ENCODE measurements at places on chromosomes 6 and 20. TPM values are rescaled to one million over a fixed set of nuclear protein-coding genes. Genes with fewer than 3 reads are reported as not detected.

DNA sequence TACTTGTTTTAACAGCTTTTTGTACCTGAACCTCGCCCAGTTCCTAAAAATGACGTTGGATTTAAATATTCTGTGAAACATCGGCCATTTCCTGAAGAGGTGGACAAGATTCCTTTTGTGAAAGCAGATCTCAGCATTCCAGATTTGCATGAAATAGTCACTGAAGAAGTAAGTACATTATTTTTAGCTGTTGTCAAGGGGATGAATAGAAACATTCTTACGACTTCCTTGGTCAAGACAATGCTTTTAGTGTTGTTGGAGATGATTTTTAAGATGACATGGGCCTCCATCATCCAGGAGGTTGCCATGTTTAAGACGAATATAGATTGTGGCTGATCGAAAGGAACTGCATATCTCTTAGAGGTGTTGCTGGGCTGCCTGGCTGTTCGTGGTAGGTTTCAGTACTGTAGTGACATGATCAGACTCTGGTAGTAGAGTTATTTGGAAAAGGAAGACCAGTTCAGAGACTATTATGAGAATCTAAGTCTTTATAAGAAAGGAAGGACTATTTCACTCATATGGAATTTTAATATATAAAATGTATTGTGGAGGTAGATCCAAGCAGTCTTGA, 29.9 kb upstream of the ADIG start:
- no peak for DNase-seq
- H3K4me1 ChIP-seq, result peaks cover 2% of the 10 kb centered on the region
- no peaks in the 10 kb centered on the region for H3K27me3 ChIP-seq
- H3K4me3 ChIP-seq, result no peak overlapping the region

GRCh38 chr20:49187851-49188641, at the start of gene STAU1:
TSS of gene STAU1 (minus strand) at chr20:49188334. CDS start at chr20:49166201, 22,133 bp downstream.
- no peaks in the 10 kb centered on the region for H3K27me3 ChIP-seq
- H3K36me3 ChIP-seq, result no peaks in the 10 kb centered on the region
- peaks cover 5% of the 10 kb centered on the region for H3K4me1 ChIP-seq
- H3K4me3 ChIP-seq, result peak within 1 kb of the TSS; percentile 90
- H3K27ac ChIP-seq, result peak within 1 kb of the TSS; percentile 90

GRCh38 chr6:42142118-42142835, at the start of gene C6orf132:
TSS of gene C6orf132 (minus strand) at chr6:42142620. CDS start at chr6:42142444, 176 bp downstream.
- no peaks in the 10 kb centered on the region for H3K36me3 ChIP-seq
- peaks cover 16% of the 10 kb centered on the region for H3K4me1 ChIP-seq
- DNase-seq, result peak; percentile 88
- no peaks in the 10 kb centered on the region for H3K27me3 ChIP-seq
- H3K27ac ChIP-seq, result peak within 1 kb of the TSS; percentile 87
- H3K4me3 ChIP-seq, result peak within 1 kb of the TSS; percentile 48

DNA sequence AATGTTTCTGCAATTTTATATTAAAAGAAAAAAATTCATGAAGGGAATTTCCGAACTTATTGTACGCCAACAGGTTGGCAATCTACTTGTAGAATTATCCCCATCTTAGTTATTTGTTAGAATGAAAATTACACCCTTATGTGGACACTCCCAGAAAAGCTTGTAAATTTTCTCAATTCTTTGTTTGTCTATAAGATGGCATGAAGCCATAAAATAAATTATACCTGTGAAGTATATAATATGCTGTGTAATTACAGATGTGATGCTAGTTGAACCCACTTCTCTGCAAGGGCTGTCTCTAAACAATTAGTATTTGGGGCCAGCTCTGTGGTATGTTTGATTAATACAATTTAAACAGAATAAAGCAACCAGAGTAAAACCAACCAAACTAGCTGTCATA, 52.1 kb upstream of the DSP start:
- no peaks in the 10 kb centered on the region for H3K4me1 ChIP-seq
- no peak overlapping the region for H3K27ac ChIP-seq
- H3K36me3 ChIP-seq, result no peaks in the 10 kb centered on the region
- H3K4me3 ChIP-seq, result no peak overlapping the region
- no peaks in the 10 kb centered on the region for H3K27me3 ChIP-seq

- H3K36me3 ChIP-seq, result no peaks in the 10 kb centered on the region
- H3K27ac ChIP-seq, result no peak overlapping the region
- no peak overlapping the region for H3K4me3 ChIP-seq
- no peaks in the 10 kb centered on the region for H3K27me3 ChIP-seq
Observed at GRCh38 chr6:70717038-70717801, 49.5 kb downstream of the SMAP1 start.

GRCh38 chr6:129751384-129751783, 41.4 kb upstream of the ARHGAP18 start:
- no peaks in the 10 kb centered on the region for H3K27me3 ChIP-seq
- DNase-seq, result no peak
- no peaks in the 10 kb centered on the region for H3K4me1 ChIP-seq
- no peak overlapping the region for H3K4me3 ChIP-seq
- no peak overlapping the region for H3K27ac ChIP-seq

DNA sequence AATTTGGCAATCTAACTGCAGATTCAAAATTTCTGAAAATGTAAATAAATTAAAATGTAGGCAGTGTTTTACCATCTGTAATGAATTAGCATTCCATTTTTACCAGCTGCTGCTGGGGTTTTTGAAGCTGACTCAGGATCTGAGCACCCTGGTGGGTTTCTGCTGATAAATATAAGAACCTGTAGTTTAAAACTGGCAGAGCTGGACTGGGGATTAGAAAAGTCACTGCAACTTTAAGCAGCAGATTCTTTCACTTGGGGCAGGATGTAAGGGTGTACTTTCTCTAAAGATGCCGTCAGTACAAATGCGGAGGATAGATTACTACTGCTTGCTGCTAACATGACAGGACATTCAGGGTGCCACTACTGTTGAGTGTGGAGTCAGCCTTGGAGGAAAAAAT, 341.8 kb downstream of the CDKAL1 start:
- no peak overlapping the region for H3K4me3 ChIP-seq
- no peaks in the 10 kb centered on the region for H3K27me3 ChIP-seq
- H3K27ac ChIP-seq, result no peak overlapping the region
- H3K4me1 ChIP-seq, result no peaks in the 10 kb centered on the region
- no peak for DNase-seq

DNA sequence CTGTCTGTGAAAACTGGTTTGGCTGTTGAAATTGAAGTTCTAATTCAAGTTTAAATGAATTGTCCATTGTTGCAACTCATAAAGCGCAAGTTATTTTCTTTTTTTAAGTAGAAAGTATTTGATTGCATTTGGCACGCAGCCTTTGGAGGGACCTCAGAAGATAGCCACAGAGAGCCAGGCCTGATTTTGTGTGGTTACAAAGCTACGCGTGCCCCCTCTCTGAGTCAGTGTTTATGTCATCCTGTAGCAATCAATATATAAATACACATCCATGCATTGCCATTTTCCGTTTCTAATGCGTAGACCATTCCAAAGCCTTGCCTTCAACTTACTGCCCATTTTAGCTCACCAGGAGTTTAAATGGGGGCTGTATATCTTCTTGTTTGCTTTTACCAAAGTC, 173.2 kb downstream of the TMEM242 start:
- no peaks in the 10 kb centered on the region for H3K36me3 ChIP-seq
- DNase-seq, result no peak
- H3K4me3 ChIP-seq, result no peak overlapping the region
- H3K27ac ChIP-seq, result no peak overlapping the region
- no peaks in the 10 kb centered on the region for H3K4me1 ChIP-seq

DNA sequence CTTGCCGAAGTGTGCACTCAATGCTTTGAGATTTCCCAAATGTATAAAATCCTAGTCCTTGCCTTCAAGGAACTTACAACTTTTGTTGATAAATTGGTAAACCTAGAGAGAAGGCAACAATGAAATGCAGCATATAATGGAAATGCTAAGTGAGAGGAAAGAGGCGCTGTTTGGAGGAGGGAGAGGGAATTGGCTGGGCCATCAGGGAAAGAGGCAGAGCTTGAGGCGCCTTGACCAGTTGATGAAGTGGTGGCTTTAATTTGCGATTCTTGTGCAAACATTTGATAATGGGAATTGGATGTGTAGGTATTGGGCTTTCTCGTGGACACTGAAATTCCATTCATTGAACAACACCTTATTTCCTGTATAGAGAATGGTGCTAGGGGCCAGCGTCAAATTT, 1.9 kb upstream of the CDYL start:
- H3K4me1 ChIP-seq, result no peaks in the 10 kb centered on the region
- peak overlapping the region; percentile 62 for H3K27ac ChIP-seq
- H3K36me3 ChIP-seq, result no peaks in the 10 kb centered on the region
- H3K4me3 ChIP-seq, result no peak overlapping the region

- no peaks in the 10 kb centered on the region for H3K36me3 ChIP-seq
- no peak overlapping the region for H3K27ac ChIP-seq
- DNase-seq, result no peak
- H3K27me3 ChIP-seq, result no peaks in the 10 kb centered on the region
- no peak overlapping the region for H3K4me3 ChIP-seq
Observed at GRCh38 chr6:3771407-3772011, 20.0 kb upstream of the PXDC1 start.

The COL11A2 gene
- total RNA-seq, result 0.91 TPM

The SRSF12 gene
- 1.0 TPM for total RNA-seq

The JAG1 gene
- 46.5 TPM for total RNA-seq

The EFCAB8 gene
- total RNA-seq, result 0.87 TPM
